ENCODE measurements at places on chromosomes 4 and X. TPM values are rescaled to one million over a fixed set of nuclear protein-coding genes. Genes with fewer than 3 reads are reported as not detected.

- DNase-seq: peak; percentile 78
These were observed 59.7 kb upstream of the MTM1 start for GRCh38 chrX:150508451-150509367.

- no peak for DNase-seq
These were observed 390.8 kb downstream of the ADGRL3 start for GRCh38 chr4:61590881-61591280.

DNA sequence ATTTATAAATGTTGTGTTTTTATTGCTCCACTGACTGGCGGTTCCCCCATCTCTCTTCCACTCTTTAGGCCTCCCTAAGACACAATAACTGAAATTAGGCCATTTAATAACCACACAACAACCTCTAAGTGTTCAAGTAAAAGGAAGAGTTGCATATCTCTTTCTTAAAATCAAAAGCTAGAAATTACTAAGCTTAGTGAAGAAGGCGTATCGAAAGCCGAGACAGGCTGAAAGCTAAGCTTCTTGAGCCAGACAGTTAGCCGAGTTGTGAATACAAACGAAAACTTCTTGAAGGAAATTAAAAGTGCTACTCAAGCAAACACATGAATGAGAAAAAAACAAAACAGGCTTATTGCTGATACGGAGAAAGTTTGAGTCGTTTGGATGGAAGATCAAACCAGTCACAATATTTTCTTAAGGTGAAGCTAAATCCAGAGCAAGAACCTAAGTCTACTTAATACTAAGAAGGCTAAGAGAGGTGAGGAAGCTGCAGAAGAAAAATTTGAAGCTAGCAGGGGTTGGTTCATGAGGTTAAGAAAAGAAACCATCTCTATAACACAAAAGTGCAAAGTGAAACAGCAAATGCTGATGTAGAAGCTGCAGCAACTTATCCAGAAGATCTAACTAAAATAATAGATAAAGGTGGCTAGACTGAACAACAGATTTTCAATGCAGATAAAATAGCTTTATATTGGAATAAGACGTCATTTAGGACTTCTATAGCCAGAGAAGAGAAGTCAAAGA, 194.0 kb upstream of the TTC29 start:
- DNase-seq: no peak

DNA sequence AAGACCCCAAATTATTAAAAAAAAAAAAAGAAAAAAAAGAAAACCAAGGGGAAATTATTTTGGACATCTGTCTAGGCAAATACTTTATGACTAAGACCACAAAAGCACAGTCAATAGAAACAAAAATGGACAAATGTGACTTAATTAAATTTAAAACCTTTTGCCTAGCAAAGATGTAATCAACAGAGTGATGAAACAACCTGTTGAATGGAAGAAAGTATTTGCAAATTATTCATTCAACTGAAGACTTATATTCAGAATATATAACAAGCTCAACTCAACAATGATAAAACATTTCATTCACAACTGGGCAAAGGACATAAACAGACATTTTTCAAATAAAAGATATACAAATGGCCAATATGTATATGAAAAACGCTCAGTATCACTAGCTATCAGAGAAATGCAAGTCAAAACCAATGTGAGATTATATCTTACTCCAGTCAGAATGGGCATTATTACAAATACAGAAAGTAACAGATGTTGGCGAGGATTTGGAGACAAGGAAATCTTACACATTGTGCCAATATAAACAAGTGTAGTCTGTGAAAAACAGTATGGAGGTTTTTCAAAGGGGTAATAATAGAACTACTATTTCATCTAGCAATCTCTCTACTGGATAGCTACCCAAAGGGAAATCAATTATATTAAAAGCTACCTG, 67.1 kb downstream of the FAAH2 start:
- no peak for DNase-seq

DNA sequence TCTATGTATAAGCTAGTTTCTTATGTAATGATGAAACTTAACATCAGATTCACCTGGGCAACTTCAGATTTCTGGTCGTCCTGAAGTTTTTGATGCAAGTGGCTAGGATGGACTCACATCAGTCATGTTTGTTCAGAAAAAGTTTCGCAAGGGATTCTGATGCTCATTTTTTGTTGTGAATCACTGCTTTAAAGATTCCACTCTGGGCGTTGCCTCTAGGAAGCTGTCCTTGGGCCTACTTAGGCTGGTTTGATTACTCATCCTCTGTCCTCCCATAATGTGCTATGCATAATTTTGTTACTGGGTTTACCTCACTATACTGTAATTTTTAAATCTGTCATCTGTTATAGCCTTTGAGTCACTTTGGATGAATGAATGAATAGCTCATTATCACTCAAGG, 30.8 kb downstream of the HERC3 start:
- no peak for DNase-seq

- DNase-seq: no peak
These were observed 467.5 kb upstream of the CT83 start for GRCh38 chrX:116930311-116930710.

Gene FGA
- not detected for total RNA-seq

Gene DCHS2
- total RNA-seq: not detected

GRCh38 chr4:74293558-74293957, 14.7 kb upstream of the EPGN start:
- no peak for DNase-seq

Gene PPP4R3C
- total RNA-seq: not detected

Gene ERVMER34-1
- total RNA-seq: 7.2 TPM

Gene CFP
- 2.1 TPM for total RNA-seq

GRCh38 chrX:126658447-126658846, 105.8 kb upstream of the DCAF12L1 start:
- no peak for DNase-seq

GRCh38 chrX:73851014-73852009, 288.3 kb downstream of the CHIC1 start:
- DNase-seq: no peak

GRCh38 chr4:92387459-92388069, 83.8 kb downstream of the GRID2 start:
- DNase-seq: no peak

Gene STATH
- not detected for total RNA-seq
